ENCODE measurements at places on chromosomes 2 and 18.

DNA sequence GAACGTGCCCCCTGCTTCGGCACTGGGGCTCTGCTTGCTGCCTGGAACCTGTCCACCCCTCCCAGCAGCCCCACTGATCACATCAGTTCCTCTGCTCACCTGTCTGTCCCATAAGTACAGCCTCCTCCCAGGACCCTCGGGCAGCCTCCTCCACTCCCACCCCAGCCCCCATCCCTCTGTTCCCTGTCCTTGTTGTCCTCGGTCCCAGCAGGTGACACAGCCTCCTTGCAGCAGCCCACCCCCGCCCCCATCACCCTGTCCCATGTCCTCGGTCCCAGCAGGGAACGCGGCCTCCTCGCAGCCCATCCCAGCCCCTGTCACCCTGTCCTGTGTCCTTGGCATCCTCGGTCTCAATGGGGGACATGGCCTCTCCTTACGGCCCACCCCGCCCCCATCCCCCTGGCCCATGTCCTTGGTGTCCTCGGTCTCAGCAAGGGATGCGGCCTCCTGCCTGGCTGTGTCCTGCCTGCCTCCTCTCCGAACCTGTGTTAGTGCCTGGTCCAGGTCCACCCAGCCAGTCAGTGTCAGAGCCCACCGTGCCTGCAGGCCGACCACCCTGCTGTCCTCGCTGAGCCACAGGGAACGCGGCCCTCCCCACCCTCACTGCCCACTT lies 4.3 kb upstream of the OTOS start:
- DNase-seq: no peak

DNA sequence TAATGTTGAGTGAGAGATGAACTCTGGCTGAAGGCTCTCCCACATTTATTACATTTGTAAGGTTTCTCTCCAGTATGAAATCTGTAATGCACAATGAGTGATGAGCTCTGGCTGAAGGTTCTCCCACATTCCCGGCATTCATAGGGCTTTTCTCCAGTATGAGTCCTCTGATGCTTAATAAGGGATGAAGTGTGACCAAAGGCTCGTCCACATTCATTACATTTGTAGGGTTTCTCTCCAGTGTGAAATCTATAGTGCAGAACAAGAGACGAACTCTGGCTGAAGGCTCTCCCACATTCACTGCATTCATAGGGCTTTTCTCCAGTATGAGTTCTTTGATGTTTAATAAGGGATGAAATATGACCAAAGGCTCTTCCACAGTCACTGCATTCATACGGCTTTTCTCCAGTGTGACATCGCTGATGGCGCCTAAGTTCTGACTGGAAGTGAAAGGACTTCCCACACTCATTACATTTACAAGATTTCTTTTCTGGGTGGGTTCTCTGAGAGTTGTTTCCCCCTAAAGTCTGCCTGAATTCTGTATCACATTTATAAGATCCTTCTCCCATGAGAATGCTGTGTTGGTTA lies 10.2 kb downstream of the ZNF514 start:
- no peak for DNase-seq

DNA sequence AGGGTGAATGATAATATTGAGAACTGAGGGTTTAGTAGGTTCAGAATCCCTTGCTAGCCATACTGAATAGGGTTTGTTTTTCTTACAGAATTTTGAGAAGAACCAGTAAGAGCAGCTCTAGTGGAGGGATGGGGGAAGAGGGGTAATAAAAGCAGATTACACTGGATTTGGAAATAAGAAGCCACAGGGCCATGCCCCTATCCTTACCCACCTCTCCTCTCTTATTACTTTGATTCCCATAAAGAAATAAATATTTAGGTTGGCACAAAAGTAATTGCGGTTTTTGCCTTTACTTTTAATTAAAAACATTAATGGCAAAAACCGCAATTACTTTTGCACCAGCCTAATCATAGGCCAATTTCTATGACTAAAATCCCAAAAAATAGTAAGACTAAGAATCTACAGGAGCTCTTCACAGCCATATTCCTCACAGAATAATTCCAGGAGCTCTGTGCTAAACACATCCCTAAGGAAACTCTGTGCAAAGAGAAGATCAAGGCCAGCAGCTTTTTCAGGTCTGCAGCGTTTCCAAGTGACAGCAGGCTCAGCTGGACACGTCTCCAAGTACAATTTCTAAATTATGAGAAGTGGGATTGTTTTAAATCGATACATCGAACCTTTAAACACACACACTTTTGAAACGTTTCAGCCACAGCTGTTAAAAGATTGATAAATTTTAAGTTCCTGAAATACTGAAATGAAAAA lies 58.4 kb upstream of the RTN4 start:
- no peak for DNase-seq

- DNase-seq: no peak
These were observed 6.3 kb upstream of the TRAF3IP1 start for GRCh38 chr2:238313991-238314350.

DNA sequence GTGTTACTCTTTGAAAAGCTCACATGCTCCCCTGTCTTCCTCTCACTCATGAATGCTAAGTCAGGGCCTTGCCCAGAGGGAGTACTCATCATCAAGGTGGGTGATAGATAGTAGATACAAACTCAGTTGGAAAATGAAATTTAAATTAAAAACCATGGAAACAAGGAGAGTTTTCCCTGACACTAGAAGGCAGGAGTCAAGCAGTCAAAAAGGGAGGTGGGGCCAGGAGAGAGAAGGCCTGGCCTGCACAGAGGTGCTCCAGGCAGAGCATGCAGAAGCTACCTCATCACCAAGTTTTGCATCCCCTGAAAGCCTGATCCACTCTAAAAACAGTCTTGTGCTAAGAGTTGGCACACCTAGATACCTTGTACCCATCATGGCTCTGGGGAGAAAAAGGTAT lies 143.7 kb downstream of the MYO5B start:
- DNase-seq: no peak

DNA sequence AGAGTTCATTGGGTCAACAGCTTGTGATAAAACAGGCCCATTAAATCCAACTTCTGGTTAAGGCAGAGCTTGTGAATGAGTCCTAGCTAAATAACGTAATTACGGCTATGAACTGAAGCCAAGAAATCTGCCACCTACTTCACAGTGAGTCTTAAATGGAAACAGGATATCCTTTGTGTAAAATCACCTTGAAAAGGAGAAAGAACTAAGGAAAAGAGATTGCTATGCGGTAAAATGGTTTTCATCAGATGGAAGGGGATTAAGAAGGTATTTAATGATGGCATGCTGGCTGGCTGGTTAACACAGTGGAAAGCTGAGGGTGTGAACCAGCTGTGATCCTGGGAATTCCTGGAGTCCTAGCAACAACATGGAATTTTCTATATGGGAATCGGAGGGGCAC lies 156.6 kb downstream of the DOK6 start:
- DNase-seq: no peak

GRCh38 chr18:29418136-29418535 lies 1241.2 kb upstream of the CDH2 start:
- DNase-seq: peak; percentile 17

- DNase-seq: no peak
These were observed 2.5 kb upstream of the ICOS start for GRCh38 chr2:203934041-203934492.

DNA sequence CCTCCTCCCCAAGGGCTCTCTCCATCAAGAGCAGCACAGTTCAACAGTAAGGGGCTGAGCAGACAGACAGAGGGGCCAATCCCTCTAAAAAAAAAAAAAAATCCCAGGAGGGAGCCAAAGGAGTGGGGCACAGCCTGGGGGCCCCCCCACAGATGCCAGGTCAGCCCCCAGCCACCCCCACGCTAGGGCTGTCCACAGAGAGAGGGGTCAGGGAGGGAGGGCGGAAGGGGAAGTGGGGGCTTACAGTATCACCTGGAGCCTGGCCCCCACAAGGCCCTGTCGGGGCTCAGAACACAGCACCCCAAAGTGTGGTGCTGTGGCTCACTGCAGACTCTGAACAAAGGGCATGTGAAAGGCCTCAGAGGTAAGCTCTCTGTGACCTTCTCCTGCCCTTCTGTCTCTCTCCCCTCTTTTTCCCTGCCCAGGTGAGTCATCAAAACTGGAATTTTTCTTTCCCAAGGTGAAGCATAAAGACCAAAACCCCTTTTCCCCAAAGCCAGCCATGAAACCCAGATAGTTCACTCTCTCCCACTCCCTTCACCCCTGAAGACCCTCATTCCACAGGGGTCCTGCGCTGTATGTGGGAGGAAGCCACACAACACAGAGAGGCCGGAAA lies 13.9 kb downstream of the BIN1 start:
- DNase-seq: no peak

DNA sequence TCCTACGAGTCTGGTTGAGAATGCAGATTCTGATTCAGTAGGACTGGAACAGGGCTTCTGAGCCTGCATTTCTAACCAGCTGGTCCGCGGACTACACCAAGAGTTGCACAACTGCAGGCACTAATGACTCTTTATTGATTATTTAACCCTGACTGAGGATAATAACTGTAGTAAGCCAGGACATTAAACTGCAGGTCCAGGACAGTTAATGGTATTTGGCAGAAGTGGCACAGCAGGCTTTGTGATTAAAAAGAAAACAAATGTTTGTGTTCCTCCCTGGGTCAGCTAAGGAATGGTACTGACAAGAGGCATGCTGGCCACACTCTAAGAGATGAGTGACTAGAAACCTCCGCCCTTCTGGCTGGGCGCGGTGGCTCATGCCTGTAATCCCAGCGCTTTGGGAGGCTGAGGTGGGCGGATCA lies 59.4 kb downstream of the ALPK2 start:
- DNase-seq: no peak

GRCh38 chr2:170587922-170588321 lies 127.2 kb upstream of the SP5 start:
- no peak for DNase-seq

- no peak for DNase-seq
These were observed 23.0 kb downstream of the POU3F3 start for GRCh38 chr2:104876606-104877570.

- DNase-seq: no peak
These were observed 266.6 kb upstream of the CYP26B1 start for GRCh38 chr2:72414137-72414760.

DNA sequence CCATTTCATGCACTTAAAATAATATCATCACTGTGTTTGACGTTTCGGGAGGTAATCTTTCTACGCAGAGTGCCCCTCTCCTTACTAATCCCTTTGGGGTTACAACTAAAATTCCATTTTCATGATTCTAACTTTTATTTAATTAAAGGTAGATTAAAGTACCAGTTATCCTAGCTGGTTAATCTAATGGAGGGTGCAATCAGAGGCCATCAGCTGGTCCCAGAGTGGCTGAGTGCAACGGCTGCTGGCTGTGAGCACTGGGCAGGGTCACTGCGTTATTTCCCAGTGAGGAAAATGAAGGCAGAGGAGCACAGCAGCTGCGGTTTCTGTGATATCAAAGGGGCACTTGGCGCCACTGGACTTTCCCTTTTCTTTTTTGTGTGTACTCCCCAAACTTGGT lies 12.1 kb downstream of the SCYGR4 start:
- DNase-seq: no peak

- DNase-seq: no peak
These were observed 285.1 kb downstream of the TMX3 start for GRCh38 chr18:68429841-68430240.

DNA sequence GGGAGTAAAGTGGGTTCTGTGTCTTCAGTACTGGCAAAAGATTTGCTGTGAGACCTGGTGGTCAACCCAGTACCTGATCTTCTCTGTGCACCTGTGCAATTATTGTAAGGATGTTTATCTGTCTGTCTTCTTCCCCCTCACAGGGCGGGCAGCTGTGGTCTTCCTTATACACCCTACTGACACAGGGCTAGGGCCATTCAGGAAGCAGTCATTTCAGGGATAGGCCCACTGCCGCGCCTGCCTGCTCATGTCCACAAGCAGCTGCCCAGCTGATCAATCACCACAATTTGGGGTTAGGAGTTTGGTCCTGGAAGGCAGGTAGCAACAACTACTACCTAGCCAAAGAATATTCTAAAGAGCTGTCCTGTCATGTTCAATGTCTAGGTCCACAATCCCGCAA lies 1.2 kb upstream of the CNNM4 start:
- DNase-seq: no peak

DNA sequence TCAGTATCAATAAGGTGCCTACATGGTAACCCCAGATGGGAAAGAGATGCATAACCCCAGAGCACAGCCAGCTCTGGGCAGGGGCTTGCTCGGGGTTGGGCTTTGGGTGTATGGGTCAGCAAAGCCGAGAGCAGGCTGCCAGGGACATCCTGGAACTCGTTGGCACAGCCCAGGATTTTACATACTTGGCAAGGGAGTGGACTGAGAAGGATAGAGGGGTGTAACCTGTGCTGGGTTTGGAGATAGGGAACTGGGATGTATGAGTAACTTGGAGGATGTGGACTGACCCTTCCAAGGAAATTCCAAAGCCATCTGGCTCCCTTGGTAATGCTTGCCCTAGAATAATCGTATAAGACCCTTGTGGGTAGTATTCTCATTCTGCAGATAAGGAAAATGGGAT lies 44.2 kb downstream of the GPR39 start:
- DNase-seq: no peak

DNA sequence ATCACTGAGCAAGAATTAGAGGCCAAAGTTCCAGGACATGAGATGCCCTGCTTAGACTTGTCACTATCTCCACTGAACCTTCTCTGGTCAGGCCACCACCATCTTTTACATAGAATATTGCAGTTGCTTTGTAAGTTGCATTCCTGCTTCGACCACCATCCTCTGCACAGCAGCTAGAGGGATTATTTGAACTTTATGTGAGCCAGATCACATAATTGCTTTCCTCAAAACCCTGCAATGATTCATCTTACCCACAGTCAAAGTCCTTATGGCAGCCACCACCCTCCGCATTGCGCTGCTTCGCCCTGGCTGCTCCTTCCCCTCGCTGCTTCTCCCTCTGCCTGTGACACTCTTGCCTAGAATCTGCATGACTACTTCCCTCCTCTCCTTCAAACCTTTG lies 111.3 kb downstream of the EML6 start:
- no peak for DNase-seq

GRCh38 chr2:133819906-133820305 lies 251.6 kb upstream of the NCKAP5 start:
- DNase-seq: no peak

GRCh38 chr2:160228141-160228917 lies 28.3 kb upstream of the ITGB6 start:
- no peak for DNase-seq

- DNase-seq: no peak
These were observed 78.7 kb downstream of the MYCN start for GRCh38 chr2:16019060-16019480.
